ENCODE measurements at places on chromosomes 16 and 17. TPM values are rescaled to one million over a fixed set of nuclear protein-coding genes. Genes with fewer than 3 reads are reported as not detected.

GRCh38 chr17:16353317-16354174, at the start of gene CENPV:
CENPV (minus strand) TSS chr17:16353469; CDS start chr17:16353436, 33 bp downstream.
- DNase-seq: peak; percentile 69

GRCh38 chr16:35192993-35193392, 1733.6 kb downstream of the TP53TG3F start:
- no peak for DNase-seq

- no peak for DNase-seq
Observed at GRCh38 chr16:3536271-3536731, 35.5 kb downstream of the CLUAP1 start.

The HCRT gene
- total RNA-seq: not detected

GRCh38 chr17:75404223-75404730, 1.2 kb downstream of the GRB2 start:
- DNase-seq: no peak

GRCh38 chr17:39026980-39027451, 59.8 kb upstream of the FBXO47 start:
- peak; percentile 90 for DNase-seq

GRCh38 chr16:65218348-65218747, 96.5 kb upstream of the CDH11 start:
- DNase-seq: no peak

The COL1A1 gene
- total RNA-seq: 1,821 TPM
